ENCODE measurements at places on chromosomes 1 and 21. TPM values are rescaled to one million over a fixed set of nuclear protein-coding genes. Genes with fewer than 3 reads are reported as not detected.

DNA sequence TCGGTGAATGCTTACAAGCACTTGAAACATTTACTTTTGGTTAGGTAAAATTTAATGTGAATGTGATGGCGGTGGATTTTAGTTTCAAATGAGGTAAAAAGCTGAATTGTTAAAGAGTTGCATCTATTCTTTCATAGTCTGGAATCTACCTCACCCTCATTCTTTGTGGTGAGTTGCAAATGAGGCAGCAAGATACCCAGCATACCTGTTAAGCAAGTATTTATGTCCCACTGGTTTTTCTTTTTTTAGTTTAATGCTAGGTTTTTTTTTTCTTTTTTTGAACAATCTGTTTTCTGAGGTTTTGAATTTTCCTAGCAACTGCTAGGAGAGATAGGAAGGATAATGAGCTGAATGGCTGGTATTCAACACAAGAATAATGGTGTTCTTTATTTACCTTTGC is 127.9 kb upstream of the CACYBP start:
- H3K36me3 ChIP-seq: no peaks in the 10 kb centered on the region
- no peak overlapping the region for H3K27ac ChIP-seq
- H3K27me3 ChIP-seq: no peaks in the 10 kb centered on the region
- no peaks in the 10 kb centered on the region for H3K4me1 ChIP-seq
- H3K4me3 ChIP-seq: no peak overlapping the region

GRCh38 chr1:7511381-7511780 is 259.7 kb upstream of the VAMP3 start:
- H3K27ac ChIP-seq: no peak overlapping the region
- no peaks in the 10 kb centered on the region for H3K27me3 ChIP-seq
- H3K4me3 ChIP-seq: no peak overlapping the region
- H3K36me3 ChIP-seq: no peaks in the 10 kb centered on the region
- DNase-seq: no peak
- peaks cover 5% of the 10 kb centered on the region for H3K4me1 ChIP-seq

DNA sequence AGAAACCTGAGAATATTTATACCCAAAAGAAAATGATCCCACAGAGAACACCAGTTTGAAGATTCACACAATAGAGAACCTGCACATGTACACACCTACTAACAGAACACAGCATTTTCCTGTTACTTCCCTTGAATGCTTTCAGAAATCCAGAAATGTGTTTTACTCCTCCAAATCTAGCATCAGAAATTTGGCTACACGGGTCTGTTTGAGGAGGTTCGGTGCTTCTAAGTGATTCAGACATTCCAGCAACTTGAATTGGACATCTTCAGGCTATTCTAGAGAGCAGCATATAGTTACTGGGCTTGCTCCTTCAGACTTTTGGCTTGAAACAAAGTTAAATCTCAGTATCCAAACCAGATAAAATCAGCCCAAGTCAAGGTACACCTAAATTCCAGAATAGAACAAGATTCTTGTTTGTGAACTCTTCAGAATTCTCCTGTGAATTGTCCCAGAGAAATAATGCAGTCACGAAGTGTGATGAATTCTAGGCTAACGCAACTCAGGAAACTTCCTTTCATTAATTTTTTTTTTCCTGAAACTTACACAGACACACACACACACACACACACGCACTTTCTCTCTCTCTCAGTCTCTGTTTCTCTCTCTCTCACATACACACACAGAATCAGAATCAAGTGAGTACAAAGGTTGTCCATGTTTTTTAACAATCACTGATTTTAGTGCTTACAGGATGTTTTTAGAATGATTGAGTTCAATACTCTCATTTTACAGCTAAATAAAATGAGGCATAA is 278.4 kb upstream of the SNX7 start:
- H3K4me1 ChIP-seq: peaks cover 4% of the 10 kb centered on the region
- H3K4me3 ChIP-seq: no peak overlapping the region
- H3K36me3 ChIP-seq: no peaks in the 10 kb centered on the region
- H3K27ac ChIP-seq: no peak overlapping the region
- no peaks in the 10 kb centered on the region for H3K27me3 ChIP-seq
- no peak for DNase-seq

DFFA gene
- total RNA-seq: 56.1 TPM

SPRR1A gene
- not detected for total RNA-seq
